ENCODE measurements at places on chromosomes 16 and 17. TPM values are rescaled to one million over a fixed set of nuclear protein-coding genes. Genes with fewer than 3 reads are reported as not detected.

The MEIOB gene
- total RNA-seq, result 2.1 TPM

The ZNF75A gene
- 12.9 TPM for total RNA-seq

The IL21R gene
- total RNA-seq, result 0.29 TPM

The CCL18 gene
- total RNA-seq, result not detected

The PRSS22 gene
- total RNA-seq, result 9.5 TPM

The PRSS33 gene
- total RNA-seq, result not detected

The PTGES3L gene
- total RNA-seq, result 2.5 TPM

Data from epithelial cell of proximal tubule (primary cell).